ENCODE measurements at places on chromosomes 6 and 20. TPM values are rescaled to one million over a fixed set of nuclear protein-coding genes. Genes with fewer than 3 reads are reported as not detected.

DNA sequence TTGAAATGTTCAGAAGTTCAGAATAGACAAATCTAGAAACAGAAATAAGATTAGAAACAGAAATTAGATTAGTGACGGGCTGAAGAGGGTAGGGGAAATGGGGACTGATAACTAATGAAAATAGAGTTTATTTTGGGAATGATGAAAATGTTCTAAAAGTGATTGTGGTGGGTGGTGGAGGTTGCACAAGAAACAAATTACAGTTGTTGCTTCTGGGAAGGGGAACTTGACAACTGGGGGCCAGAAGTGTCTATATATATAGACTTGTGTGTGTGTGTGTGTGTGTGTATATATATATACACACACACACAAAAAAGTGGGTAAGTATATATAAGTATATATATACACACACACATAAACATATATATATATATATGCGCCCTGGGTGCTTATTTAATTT is 86.5 kb upstream of the RREB1 start:
- no peak for DNase-seq

DNA sequence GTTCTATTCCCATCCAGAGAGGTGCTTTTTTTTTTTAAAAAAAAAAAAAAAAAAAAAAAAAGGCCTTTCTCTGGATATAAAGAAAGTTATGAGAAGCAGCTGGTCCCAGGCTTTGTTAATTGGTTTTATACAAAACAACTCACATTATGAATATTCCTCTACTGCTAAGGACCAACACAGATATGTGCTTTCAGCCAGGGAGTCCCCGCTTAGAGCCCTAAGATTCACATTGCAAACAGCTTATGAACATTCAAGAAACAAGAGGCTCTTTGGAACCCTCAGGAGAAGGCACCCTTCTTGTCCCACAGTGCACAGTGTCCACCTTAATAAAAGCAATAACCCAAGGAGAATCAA is 53.5 kb upstream of the GPR31 start:
- no peak for DNase-seq

- no peak for DNase-seq
Measured at GRCh38 chr6:1379788-1380147, 9.6 kb upstream of the FOXF2 start.

GRCh38 chr6:42511803-42512422 is 51.9 kb upstream of the UBR2 start:
- DNase-seq, result no peak

DNA sequence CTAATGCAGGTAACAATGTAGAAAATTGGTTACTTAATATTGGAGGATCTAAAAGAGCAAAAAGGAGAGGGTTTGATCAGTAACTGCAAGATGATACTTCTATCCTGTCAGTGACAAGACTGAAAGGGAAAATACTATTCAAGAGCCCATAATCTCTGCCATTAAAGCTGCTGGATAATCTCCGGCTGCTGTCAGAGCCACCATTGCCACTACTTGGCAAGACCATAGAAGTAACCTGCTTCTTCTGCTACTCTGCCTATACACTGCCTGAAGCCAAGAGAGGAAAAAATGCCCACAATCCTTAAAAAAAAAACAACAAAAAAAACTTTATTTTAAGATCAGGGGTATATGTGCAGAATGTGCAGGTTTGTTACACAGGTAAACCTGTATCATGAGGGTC is 386.5 kb upstream of the ID4 start:
- DNase-seq, result no peak

DNA sequence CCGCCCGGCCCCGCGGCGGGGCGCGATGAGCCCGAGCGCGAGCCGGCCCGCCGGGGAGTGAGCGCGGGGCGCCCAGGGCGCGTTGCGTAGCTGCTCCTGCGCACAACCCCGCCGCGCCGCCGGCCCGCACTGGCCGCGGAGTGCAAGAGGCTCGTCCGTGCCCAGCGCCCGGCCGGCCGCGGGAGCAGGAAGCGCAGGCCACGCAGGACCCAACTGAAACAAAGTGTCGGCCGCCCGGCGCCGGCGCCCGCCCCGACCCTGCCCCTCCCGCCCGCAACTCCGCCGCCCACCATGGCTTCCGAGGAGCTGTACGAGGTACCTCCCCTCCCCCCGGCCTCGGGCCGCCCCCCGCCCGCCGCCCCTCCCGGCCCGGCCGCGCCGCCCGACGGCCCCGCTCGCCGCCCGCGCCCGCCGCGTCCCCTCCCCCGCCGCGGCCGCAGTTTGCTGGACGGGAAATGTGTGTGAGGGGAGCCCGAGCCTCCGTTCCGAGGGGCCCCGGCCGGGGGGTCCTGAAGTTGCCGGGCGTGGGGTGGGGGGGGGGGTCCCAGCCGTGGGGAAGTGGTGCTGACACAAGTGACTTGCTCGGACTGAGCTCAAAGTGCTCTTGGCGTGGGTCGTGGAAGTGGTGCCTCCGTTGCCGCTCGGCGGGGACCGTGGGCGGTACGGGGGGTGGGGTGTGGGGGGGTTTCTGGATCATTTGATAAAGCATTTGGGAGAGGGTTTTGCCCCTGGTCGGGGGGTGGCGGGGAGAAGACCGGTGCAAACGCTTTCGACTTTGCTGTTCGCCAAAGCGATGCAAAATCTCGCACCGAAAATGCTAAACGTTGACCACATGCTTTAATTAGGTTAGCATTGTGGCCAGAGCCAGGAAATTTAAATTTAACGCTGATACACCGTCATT is 539 bp downstream of the CDYL start:
- peak; percentile 34 for DNase-seq

DNA sequence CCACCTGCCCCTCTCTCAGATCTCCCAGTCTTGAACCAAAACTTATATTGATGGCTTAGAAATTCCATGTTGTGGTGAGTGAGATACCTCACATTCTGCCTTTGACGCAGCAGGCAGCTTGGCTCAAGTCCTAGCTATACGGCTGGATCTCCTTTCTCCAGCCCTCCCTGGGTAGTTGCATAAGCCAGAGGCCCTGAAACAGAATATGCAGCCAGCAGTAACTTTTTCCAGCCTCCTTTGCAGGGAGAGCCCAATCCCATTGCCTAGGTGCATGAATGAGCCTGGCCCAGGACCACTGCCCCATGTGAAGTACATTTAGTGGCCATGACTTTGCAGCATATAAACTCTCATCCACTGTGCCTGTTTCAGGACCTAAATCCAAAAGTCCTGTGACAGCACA is 202.2 kb upstream of the CDYL start:
- DNase-seq, result no peak

DNA sequence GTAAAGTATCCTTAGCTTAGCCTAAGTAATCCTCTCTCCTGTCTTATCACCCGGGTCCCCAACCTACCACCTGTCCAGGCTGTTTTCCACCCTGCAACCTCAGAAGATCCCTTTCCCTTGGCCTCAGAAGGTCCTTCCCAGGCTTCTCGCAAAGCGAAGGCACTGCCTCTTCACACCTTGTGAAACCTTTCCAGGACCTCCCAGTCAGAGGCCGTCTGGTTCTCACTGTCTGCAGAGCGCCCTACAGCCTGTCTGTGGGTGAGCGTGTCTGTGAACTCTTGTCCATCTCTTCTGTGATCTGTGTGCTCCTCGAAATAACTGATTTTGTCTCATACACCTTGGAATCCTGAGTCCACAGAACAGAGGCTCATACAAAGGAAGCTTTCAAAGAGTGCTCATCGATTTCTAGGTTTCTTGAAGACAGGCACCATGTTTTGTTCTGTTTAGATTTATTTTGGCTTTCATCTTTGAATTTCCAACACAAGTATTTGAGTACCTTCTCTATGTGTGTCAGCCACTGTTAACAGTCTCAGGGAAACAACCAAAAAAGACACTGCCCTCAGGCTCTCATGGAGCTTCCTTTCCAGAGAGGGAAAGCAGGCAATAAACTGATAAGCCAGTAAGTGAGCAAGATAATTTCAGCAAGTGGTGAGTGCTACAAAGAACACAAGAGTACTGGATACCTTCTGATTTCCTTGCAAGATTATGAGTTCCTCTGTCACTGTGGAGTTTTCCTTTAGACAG is 6.3 kb downstream of the PDE10A start:
- no peak for DNase-seq

- no peak for DNase-seq
Measured at GRCh38 chr6:104653781-104654180, 205.9 kb downstream of the HACE1 start.

- DNase-seq, result no peak
Measured at GRCh38 chr6:148404456-148405054, 61.9 kb downstream of the SASH1 start.

- no peak for DNase-seq
Measured at GRCh38 chr6:139376017-139376330, 1.5 kb upstream of the CITED2 start.

- DNase-seq, result peak; percentile 4
Measured at GRCh38 chr6:80872199-80872950, 765.9 kb downstream of the BCKDHB start.

GRCh38 chr6:129472239-129472638 is 237.7 kb downstream of the ARHGAP18 start:
- DNase-seq, result no peak

DNA sequence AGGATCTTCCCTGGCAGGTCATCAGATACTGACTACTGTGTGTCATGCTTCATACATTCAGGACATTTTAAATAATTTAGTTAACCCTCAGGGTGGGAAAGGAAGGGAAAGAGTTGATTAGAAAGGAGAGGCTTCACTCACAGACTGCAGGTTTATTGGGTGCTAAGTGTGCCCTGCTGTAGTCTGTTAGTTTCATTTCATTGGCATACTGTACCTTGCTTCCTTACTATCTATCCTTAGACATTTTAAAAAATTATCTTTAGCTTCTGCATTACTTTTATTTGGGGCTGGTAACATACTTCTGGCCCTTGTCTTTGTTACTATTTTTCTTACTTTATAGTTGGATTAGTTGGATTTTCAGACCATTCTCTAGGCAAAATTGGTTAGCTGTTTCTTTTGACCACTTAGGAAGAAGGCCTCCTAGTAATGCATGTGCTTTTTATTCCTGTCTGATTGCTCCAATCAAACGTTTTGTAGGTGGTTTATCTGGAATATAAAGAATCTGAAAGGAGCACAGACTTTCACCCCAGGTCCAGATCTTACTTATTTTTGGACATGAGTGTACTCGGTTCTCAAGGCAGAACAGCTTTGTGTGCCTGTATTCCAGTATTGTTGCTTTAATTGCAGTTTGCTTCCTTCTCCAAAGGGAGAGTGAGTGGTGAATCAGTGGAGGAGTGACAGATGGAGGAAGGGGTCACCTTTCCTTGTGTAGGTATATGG is 82.7 kb upstream of the PRDM1 start:
- DNase-seq, result no peak

GRCh38 chr6:78896227-78896626 is 28.9 kb downstream of the IRAK1BP1 start:
- no peak for DNase-seq

GRCh38 chr20:22526512-22527012 is 57.8 kb downstream of the FOXA2 start:
- no peak for DNase-seq

DNA sequence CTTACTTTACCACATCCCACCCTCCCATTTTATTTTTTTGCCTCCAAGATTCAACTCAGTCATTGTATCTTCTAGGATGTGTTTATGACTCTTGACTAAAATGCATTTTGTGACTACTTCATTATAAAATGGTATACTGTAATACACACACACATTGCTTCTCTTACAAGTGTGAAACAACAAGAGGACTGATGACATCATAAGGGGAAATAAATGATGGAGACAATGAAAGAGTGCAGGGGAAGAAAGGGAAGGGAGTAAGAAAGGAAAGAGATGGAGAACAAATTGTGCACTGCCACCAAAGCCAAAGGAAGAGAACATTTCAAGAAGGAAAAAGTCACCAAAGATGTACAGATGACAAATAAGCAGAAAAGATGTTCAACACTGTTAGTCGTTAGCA is 102.6 kb downstream of the CD164 start:
- DNase-seq, result no peak

- DNase-seq, result no peak
Measured at GRCh38 chr20:11484479-11484878, 433.2 kb upstream of the BTBD3 start.

- no peak for DNase-seq
Measured at GRCh38 chr6:166703149-166703710, 76.2 kb upstream of the RPS6KA2 start.

GRCh38 chr20:44928595-44928994 is 18.7 kb downstream of the PABPC1L start:
- no peak for DNase-seq

DNA sequence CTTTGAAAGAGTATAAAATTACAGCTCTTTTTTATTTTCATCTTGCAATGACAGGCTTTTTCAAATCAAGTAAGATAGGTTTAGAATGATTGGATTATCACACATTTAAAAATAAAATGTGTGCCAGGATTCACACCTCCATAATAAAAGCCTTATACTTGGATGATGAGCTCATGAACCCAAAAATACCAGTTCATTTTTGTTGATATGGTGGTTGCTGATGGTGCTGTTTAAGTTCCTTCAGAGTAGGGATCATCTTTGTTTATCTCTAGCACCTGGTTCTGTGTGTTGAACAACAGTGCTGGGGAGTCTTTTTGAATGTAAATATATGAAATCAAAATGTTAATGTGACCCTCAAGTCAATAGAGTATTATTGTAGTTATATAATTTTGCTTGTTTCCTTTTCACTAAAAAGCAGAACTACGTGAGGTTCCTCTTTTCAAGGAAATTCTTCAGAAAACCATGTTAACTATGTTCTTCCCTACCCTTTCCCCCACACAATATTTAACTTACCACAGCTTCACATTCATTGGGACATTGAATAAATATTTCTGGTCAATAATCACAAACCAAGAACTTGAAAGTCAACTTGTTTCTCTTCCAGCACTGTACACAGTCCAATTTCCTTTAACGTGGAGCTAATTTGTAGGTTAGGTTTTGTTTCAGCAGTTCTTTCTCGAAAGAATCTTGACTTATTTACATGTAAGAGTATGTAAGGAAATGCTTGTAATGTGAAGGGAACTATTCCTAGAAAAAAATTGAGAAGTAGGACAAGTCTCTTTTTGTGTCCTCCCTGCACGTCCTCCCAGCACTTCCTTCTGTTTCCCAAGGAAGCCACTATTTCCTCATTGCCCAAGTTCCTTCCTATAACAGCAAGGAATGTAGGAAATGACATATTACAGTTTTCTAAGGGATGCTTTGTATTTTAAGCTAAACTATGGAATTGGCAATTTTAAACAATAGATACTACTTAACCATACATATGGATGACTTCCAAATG is 945.9 kb upstream of the CITED2 start:
- no peak for DNase-seq

- DNase-seq, result no peak
Measured at GRCh38 chr6:124928851-124929250, 33.4 kb upstream of the RNF217 start.

- DNase-seq, result peak; percentile 99
Measured at GRCh38 chr20:51360451-51361201, 181.9 kb downstream of the NFATC2 start.

Gene DNMT3B
- 1.2 TPM for total RNA-seq

Gene BNIP5
- total RNA-seq, result not detected

Gene FNDC11
- 0.13 TPM for total RNA-seq

Gene NNAT
- total RNA-seq, result 0.26 TPM

Gene FAM83D
- total RNA-seq, result 64.4 TPM

Gene PSORS1C1
- total RNA-seq, result 0.64 TPM

Gene EYA4
- 13.0 TPM for total RNA-seq

Gene C20orf96
- total RNA-seq, result 2.8 TPM

Gene BPIFA3
- not detected for total RNA-seq

Measured in LHCN-M2 (cell line).